Mucosa of gallbladder (tissue), 1 donor: ENCODE measurements at places on chromosomes 3 and 15.

DNA sequence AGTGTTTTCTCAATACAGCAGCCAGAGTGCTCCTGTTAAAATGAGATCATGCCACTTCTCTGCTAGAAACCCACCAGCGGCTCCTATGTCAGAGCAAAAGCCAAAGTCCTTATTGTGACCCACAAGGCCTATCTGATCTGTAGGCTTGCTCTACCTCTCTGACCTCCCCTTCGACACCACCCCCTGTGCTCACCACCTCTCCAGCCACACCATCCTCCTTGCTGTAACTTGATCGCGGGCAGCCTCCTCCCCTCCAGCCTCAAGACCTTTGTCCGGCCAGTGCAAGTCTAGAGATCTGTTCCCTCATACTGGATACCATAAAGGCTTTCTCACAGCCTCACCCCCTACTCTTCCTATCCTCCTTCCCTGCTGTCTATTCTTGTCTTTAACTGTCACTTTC lies 1.9 kb upstream of the IGDCC4 start:
- no peak for DNase-seq

DNA sequence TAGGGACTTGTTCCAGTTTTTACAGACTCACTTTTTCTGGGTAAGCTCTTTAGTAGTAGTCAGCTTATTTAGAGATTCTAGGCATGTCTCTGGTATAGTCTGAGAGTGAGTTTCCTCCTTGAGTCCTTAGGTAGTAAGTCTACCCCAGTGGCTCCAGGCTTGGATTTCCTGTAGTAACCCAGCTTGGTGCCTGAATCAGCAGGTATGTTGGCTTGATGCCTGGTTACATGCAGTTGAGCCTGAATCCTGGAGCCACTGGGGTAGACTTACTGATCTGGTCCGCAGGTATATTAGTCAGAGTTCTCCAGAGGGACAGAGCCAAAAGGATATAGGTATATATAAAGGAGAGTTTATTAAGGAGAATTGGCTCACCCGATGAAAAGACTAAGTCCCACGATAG lies 85.8 kb upstream of the RBMS3 start:
- no peak for DNase-seq

DNA sequence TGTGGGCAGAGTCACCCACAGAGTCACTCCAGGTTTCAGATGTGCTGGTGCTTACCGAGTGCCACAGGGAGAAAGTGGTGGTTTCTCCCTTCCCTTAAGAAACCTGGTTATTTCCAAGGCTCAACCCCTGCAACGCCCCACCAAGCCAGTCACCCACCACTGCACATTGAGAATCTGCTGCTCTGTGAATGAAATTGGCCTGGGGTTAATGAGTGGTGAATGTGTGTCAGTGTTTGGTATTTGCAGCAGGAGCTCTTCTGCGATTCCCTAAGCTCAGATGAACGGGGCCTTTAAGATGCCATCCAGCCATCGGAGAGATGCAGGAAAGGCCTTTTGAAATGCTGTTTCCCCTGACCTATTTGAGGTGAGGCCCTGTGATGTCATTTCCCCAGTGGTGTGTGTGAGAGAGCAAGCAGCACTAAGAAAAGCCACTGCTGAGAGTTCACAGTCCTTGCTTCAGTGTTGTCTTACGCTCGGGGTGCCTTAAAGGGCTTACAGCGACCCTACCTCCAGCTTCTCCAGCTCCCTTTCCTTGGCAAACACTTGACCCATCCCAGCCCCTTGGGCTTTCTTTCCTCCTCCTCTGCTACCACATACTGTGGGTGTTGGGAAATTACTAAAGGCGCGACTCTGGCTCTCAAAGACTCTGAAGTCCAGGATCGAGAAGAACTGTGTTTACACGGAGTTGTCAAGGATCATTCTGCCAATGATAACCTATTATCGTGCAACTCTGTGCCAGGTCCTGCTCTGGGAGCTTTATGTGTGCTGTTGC lies 68.9 kb downstream of the SMAD3 start:
- peak; percentile 55 for DNase-seq

- no peak for DNase-seq
These were observed 37.0 kb upstream of the SPTBN5 start for GRCh38 chr15:41930867-41931222.

DNA sequence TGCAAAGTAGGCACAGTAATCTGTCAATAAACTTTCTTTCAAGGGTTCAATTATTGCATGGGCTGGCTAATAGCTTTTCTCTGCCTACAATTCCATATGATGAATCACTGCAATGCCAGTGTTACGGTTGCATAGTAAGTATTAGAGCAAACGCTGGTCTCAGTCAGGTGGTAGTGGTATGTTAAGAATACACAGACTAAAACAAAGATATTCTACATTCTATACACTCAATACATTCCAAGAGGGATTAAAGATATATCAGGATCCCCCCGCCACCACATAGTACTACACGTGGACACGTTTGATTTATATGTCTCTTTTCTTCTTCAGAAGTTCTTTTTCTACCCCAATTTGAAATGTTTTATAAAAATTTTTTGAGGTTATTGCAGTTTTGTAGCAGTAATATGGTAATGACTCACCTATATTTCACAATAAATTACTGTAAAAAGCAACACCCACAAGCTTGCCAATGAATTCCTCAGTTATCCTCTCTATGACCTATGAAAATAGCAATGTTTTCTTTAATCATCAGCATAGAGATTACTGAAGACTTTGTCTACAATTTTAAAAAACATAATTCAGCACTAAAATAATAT lies 68.2 kb downstream of the CD200R1L start:
- DNase-seq = no peak

DNA sequence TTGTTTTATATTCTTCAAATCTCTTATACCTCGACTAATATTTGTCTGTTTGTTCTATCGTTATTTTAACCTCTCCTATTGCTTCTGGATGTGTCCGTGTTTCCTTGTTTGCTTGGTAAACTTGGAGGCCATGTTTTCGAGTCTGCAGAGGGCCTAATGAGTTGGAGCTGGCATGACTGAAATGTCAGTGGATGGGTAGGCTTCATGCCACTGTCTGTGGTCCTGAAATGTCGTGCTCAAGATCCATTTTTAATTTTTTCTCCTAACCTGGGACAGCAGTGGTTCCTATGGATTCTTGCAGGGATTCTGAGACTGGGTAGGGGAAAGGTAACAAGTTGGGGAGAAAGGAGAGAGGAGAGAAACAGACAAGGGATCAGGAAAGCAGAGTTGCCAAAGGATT lies 18.8 kb upstream of the GASK1A start:
- DNase-seq = no peak

- no peak for DNase-seq
These were observed 50.0 kb upstream of the GSK3B start for GRCh38 chr3:120144267-120144666.

GRCh38 chr3:53776494-53777101 lies 69.6 kb downstream of the CHDH start:
- DNase-seq = no peak

- DNase-seq = no peak
These were observed 4.7 kb upstream of the CEMIP start for GRCh38 chr15:80774486-80774885.

- DNase-seq = no peak
These were observed 567.8 kb downstream of the ROBO1 start for GRCh38 chr3:79199966-79200365.

DNA sequence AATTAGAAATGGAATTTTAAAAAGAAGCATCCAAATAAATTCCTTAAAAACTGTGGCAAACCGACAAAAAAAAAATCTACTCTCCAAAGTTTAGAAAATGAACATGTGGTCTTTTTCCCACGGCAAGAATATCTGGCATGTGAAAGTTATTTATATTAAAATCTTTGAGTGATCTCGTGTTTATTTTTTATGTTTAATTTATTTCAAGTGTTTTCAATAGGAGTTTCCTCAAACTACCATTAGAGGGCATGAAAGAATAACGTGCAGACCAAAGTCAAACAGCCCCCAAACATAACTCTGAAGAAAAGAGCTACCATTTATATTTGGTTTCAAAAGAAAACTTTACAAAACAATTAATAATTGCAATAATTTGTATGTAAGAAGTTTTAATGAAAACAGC lies 286.4 kb downstream of the ZIC4 start:
- no peak for DNase-seq

DNA sequence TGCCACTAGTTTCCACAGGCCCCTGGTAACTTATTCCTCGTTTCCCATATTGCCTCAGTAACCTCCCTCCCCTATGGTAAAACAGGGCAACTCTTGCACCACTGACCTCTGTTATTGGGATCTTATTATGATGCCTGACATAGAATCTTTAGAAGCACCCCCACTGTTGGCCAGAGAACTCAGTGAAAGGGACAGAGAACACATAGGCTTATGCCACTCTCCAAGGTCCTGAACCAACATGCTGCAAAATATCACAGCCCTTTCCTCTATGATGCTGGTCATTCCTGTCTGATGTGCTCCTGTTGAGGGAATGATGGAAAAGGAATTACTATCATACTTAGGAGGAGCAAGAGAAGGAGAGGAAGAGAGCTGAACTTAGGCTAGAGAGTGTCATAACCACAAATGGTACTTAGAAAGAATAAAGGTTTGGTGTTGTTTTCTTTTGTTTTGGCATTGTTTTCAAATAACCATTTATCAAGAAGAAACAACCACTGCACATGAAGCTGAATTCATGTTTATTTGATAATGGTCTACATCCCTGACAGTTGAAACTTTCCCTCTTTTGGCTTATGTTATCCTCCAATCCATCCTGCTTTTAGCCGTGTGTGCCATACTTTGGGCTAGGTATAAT lies 330.2 kb downstream of the EPHB1 start:
- no peak for DNase-seq

- no peak for DNase-seq
These were observed 31.8 kb downstream of the TKT start for GRCh38 chr3:53224026-53224425.

DNA sequence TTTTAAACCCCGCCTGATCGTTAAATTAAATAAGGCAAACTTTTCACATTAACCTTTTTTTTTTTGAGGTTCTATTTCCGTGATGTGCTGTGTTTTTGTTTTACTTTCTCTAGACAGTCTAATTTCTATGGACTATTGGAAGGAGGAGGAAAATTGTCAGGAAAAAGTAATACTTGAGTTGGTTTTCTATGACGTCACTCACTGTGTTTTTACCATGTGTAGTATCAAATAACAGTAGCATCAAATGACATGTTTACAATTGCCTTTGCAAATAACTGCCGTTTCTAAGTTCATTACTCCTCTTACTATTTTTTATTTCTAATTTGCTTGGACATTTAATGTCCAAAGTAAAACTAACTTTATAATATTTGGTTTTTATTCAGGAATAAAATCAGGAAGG lies 32.3 kb downstream of the MYO1E start:
- no peak for DNase-seq

DNA sequence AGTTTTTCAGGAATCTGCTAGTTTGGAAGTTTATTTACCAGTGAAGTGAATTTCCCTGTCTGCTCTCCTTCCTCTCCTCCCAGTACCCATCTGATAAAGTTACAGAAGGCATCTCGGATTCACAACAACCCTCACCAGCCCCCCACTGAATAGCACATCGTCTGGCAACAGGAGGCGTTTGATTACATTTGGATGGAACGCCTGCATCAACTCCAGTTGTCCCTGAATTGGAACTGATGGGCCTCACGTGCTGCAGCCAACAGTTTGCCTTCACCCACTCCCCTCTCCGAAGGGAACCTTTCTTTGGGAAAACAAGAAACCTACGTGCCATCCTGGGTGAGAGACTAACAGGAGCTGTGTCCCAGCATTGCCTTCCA lies 59.5 kb upstream of the BCL6 start:
- DNase-seq = no peak

GRCh38 chr3:109643590-109643989 lies 306.2 kb upstream of the DPPA4 start:
- peak; percentile 20 for DNase-seq

DNA sequence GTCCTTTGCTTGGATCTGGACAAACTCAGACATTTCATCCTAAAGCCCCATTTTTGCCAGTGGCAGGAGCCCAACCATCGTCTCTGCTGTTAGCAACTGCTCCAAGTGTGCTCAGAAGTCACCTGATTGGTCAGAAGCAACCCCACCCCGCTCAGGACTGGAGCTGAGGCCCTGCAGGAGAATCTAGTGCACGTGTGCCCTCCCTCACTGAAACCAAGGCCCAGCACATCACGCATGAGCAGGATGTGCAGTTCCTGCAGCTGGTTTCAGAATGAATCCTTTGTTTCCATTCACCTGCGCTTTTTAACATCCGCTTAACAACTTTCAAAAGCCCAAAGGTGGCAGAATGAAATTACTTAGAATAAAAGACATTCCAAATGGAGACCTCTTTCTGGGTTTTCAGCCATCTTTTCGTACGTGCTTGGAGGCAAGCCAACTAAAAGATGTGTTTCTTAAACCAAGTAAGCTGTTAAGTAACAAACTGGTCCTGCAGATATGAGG lies 81.2 kb downstream of the SRGAP3 start:
- DNase-seq = no peak

DNA sequence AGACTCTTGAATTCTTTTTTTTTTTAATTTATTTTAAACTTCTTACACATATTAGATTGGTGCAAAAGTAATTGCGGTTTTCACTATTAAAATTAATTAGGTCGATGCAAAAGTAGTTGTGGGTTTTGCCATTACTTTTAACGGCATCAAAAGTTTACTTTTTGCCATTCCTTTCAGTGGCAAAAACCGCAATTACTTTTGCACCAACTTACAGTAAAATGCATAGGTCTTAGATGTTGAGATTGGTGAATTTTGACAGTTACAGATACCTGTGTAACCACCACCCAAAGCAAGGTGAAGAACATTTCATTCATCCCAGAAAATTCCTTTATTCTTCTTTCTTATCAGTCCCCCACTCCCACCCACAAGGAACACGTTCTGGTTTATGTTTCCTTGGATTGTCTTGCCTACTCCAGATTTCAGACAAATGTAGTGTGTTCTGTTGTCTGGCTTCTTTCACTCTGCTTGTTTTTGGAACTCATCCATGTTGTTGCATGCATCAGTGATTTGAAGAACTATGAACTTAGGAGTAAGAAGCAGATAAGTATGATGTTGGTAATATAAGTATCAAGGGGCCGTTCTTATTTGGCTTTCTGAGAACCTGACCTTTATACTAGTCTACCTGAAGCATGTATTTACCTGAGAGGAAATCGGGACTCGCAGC lies 198.4 kb upstream of the UBE2E1 start:
- no peak for DNase-seq

- DNase-seq = no peak
These were observed 142.7 kb downstream of the MEGF11 start for GRCh38 chr15:66110864-66111263.

- no peak for DNase-seq
These were observed 278.5 kb upstream of the RASGRP1 start for GRCh38 chr15:38843051-38843501.

GRCh38 chr15:98967916-98968315 lies 39.7 kb downstream of the PGPEP1L start:
- DNase-seq = no peak

DNA sequence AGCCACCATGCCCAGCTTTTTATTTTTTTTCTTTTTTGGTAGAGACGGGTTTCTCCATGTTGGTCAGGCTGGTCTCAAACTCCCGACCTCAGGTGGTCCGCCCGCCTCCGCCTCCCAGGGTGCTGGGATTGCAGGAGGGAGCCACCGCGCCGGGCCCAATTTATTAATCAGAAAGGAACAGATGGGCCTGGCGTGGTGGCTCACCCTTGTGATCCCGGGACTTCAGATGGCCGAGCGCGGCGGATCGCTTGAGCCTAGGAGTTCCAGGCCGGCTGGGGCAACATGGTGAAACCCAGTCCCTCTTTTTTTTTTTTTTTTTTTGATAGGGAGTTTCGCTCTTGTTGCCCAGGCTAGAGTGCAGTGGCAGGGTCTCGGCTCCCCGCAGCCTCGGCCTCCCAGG lies 64.6 kb downstream of the GOLGA6L7 start:
- DNase-seq = no peak
